ENCODE measurements at places on chromosomes 11 and 22.

DNA sequence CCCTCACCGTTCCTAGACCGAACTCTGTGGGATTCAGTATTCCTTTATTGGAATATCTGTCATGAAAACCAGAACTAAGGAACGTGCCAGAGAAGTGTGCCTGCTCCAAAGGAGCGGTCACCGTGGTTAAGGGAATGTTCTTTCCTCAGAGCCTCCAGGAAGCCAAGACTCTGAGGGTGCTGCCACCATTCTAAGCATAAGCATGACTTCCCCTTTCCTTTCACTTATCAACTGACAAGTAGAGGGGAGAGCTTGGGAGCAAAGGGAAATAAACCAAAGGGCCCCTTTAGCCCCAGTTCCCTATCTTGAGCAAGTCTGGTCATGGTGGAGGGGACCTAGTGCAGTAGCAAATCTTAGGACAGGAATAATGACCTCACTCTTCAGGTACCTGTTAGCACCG lies 26.8 kb downstream of the CTR9 start:
- no peak for DNase-seq

DNA sequence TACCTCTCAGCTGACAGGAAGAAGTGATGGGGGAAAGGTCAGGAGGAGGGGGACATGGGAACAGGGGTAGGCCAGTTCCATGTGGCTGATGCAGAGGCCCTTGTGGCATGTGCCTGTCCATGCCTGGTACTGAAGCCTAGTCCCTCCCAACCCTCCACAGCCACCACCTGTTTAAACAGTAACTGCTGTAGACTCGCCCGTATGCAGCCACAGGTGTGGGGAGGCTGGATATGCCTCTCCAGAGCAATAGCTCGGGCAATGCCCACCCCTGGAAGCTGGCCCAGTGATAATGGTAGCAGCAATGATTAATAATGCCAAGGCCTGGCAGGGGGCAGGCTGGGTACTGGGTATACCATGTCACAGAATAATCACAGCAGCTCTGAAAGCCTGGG lies 2.3 kb downstream of the SMTN start:
- DNase-seq, result no peak

DNA sequence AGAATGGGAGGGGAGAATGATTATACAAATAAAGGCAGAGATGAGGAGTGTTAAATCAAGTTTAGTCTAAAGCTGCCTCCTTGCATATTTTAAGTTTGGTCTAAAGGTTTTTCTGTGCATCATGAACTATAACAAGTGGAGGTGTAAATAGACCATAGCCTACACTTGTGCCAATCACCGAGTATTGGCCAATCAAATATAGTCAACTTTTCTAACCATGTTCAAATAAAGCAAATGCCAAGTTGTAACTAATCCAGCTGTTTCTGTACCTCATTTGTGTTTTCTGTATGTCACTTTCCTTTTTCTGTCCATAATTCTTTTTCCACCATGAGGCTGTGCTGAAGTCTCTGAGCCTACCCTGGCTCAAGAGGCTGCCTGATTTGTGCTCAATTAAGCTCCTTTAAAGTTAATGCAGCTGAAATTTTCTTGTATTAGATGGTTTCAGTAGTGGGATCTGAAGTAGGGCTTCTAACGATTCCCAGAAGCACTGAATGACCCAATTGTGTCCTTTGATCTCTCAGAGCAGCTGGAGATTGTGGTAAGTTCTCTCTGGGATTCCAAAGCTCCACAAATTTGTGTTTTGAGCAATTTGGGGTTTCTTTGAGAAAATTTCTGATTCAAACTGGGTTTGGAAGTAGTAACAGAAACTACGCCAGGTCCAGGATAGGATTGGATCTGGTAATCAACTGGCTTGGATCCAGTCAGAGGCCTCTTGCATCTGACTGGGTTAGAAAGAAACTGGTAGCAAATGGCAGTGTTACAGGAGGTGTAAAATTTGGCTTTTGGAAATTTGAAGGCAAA lies 25.6 kb downstream of the OR5A2 start:
- DNase-seq, result no peak

GRCh38 chr22:50601669-50602337 lies 1.2 kb downstream of the MAPK8IP2 start:
- DNase-seq, result no peak

DNA sequence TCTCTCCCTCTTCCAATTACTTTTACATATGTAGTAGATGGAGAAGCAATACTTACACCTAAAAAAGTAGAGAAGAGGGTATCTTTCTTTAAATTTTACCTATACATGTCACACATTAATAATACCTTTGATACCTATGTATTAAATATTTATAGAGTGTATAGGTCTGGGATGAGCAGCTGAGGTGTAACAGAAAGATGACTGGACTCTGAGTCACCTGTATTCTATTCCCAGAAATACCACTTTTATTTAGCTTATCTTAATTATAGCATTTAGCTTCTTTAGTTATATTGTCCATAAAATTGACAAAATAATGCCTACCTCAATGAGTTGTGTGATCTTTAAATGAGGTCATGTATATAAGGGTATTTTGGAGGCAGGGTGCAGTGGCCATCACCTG lies 30.6 kb upstream of the YAP1 start:
- DNase-seq, result no peak

- no peak for DNase-seq
These were observed 395.7 kb downstream of the AASDHPPT start for GRCh38 chr11:106473089-106473722.

GRCh38 chr11:8873741-8874405 lies 37.1 kb upstream of the AKIP1 start:
- no peak for DNase-seq

DNA sequence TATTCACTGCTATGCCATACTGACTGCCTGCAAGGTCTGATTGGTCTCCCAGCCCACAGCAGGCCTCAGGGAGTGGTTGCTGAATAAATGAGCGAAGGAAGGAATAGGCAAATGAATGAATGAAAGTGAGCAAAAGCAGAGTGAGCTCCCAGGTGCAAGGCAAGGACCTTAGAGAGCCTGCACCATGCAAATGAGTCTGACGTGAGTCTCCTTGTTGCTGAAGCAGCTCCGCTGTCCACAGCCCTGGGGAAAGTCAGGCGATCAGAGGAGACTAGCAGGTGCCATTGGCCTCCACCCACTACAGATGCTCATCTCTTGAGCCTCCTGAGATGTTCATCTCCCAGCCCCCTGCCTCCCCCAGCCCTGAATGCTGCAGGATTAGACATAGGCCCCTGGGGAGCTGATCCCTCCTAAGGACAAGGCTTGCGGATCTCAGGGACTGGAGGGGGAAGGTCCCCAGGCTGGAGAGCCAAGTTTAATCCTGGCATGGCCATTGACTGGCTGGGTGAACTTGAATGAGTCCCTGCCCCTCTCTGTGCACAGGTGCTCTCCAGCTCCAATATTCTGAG lies 22.1 kb downstream of the GDPD5 start:
- no peak for DNase-seq

DNA sequence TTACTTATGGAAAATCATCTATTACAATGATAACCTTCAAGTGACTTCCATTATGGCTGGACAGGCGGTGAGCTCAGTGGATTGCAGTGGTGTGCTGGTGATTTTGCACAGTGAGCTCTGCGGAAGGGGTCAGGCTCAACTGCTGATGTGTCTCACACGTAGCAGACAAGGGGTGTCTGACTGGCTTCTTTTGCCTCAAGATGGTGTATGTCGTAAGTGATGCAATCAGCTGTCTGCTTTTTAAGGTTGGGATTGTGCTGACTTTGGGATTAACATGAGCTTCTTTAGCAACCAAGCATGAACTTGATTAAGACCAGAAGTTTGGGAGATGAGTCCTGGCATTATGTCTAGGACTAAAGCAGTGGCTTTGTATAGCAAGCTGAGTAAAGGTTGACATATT lies 49.5 kb downstream of the POLD3 start:
- no peak for DNase-seq

DNA sequence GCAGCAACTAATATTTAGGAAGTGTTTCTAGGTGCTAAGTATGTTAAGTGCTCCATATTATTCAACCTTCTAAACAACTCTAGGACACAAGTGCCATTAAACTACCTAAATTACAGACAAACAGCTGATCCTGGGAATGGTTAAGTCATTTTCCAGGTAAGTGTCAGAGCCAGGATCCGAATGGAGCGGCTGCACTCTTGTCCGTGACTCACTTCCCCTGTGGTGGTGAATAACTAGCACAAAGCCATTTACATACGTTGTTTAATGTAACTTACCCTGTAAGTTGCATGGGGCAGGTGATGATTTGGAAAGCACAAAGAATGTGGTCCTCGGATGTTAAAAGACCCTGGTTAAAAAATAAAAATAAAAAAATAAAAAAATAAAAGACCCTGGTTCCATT lies 8.8 kb upstream of the PRG2 start:
- DNase-seq, result no peak

DNA sequence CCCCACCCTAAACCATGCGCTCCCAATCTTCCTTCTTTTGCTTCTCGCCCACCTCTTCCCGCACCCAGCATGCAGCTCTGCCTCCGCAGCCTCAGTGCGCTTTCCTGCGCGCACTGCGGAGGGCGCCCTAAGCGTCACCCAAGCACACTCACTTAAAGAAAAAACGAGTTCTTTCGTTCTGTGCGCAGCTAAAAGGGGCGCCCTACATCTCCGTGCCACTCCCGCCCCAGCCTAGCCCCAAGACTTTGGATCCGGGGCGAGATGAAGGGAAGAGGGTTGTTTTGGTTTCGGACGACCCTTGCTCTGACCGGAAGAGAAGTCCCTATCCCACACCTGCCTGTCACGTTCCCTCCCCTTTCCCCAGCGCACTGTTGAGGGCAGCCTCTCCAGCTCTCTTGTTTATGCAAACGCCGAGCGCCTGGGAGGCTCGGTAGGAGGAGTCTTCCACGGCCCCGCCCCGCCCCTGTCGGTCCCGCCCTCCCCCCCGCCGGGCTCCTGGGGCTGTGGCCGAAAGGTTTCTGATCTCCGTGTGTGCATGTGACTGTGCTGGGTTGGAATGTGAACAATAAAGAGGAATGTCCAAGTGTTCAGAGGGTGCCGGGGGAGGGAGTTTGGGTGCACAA lies 5.3 kb downstream of the VSIG2 start:
- DNase-seq, result peak; percentile 88

Data from stimulated activated CD8-positive, alpha-beta memory T cell treated with anti-CD3 and anti-CD28 coated beads, Interleukin-4, amount 100 ng/mL, for 48 hours (primary cell).